Large intestine (tissue), 12 donors: ENCODE measurements at places on chromosomes 7 and 10. TPM values are rescaled to one million over a fixed set of nuclear protein-coding genes. Genes with fewer than 3 reads are reported as not detected.

Gene CNNM1
- 0.79 TPM for polyA plus RNA-seq

Gene SLC18A2
- 0.72 TPM for polyA plus RNA-seq

Gene PTPRN2
- polyA plus RNA-seq = 13.4 TPM

Gene SGCE
- polyA plus RNA-seq = 36.2 TPM

Gene SMKR1
- polyA plus RNA-seq = 1.1 TPM

Gene MEST
- 169 TPM for polyA plus RNA-seq

Gene OR6B1
- not detected for polyA plus RNA-seq

Gene ODAD2
- polyA plus RNA-seq = 0.61 TPM

Gene GPRIN2
- 10.3 TPM for polyA plus RNA-seq

Gene MRLN
- 0.33 TPM for polyA plus RNA-seq

Gene GPC2
- 3.9 TPM for polyA plus RNA-seq

Gene SLC16A12
- polyA plus RNA-seq = 1.1 TPM

Gene HABP2
- 27.7 TPM for polyA plus RNA-seq

Gene SPDYE3
- polyA plus RNA-seq = 3.5 TPM

Gene FEZF1
- not detected for polyA plus RNA-seq

Gene ANAPC16
- 122 TPM for polyA plus RNA-seq

Gene TRIM50
- polyA plus RNA-seq = 0.42 TPM

Gene GNGT1
- not detected for polyA plus RNA-seq

Gene HEPACAM2
- polyA plus RNA-seq = 63.2 TPM

Gene RAMP3
- 5.1 TPM for polyA plus RNA-seq

Gene TCERG1L
- polyA plus RNA-seq = 0.45 TPM

Gene RFC2
- 19.5 TPM for polyA plus RNA-seq

Gene RPEL1
- 0.09 TPM for polyA plus RNA-seq

Gene MSMB
- polyA plus RNA-seq = 0.25 TPM

Gene DNTT
- 0.04 TPM for polyA plus RNA-seq

Gene PDE6C
- 0.55 TPM for polyA plus RNA-seq

Gene PSMC2
- 107 TPM for polyA plus RNA-seq

Gene BBS9
- 8.8 TPM for polyA plus RNA-seq

Gene PIK3CG
- 2.7 TPM for polyA plus RNA-seq

Gene SPDYE1
- polyA plus RNA-seq = 0.72 TPM

Gene SLC39A12
- polyA plus RNA-seq = 0.03 TPM

Gene DPY19L1
- polyA plus RNA-seq = 11.3 TPM

Gene INA
- polyA plus RNA-seq = 16.9 TPM

Gene GNAT3
- polyA plus RNA-seq = 0.57 TPM

Gene DGKB
- polyA plus RNA-seq = 1.3 TPM

Gene CPA2
- 28.4 TPM for polyA plus RNA-seq

Gene PSPH
- polyA plus RNA-seq = 50.2 TPM

Gene DLX6
- 0.04 TPM for polyA plus RNA-seq

Gene SLC26A4
- polyA plus RNA-seq = 0.28 TPM

Gene KCP
- 1.3 TPM for polyA plus RNA-seq
